ENCODE measurements at places on chromosomes 7 and 10. TPM values are rescaled to one million over a fixed set of nuclear protein-coding genes. Genes with fewer than 3 reads are reported as not detected.

VSTM4 gene
- polyA plus RNA-seq = 43.6 TPM

RBP4 gene
- 0.98 TPM for polyA plus RNA-seq

TRPV5 gene
- not detected for polyA plus RNA-seq

EBLN1 gene
- polyA plus RNA-seq = not detected

PAX4 gene
- polyA plus RNA-seq = not detected

OR2A42 gene
- polyA plus RNA-seq = 0.31 TPM

NODAL gene
- polyA plus RNA-seq = 0.29 TPM

C10orf67 gene
- polyA plus RNA-seq = 0.20 TPM

CDK14 gene
- 19.2 TPM for polyA plus RNA-seq

ASIC3 gene
- 2.1 TPM for polyA plus RNA-seq

LIPJ gene
- not detected for polyA plus RNA-seq

CYP3A4 gene
- polyA plus RNA-seq = not detected

NAT16 gene
- polyA plus RNA-seq = not detected

DGKB gene
- 0.67 TPM for polyA plus RNA-seq

CCDC186 gene
- polyA plus RNA-seq = 13.1 TPM

SLC13A4 gene
- polyA plus RNA-seq = 0.76 TPM

NEUROD6 gene
- polyA plus RNA-seq = 0.10 TPM

WEE2 gene
- 0.14 TPM for polyA plus RNA-seq

ST8SIA6 gene
- polyA plus RNA-seq = 2.9 TPM

DGKI gene
- polyA plus RNA-seq = 0.95 TPM

IQUB gene
- polyA plus RNA-seq = 0.28 TPM

MMRN2 gene
- 24.3 TPM for polyA plus RNA-seq

GLI3 gene
- 12.5 TPM for polyA plus RNA-seq

OR6B1 gene
- polyA plus RNA-seq = not detected

LZTS2 gene
- 49.9 TPM for polyA plus RNA-seq

ANKRD61 gene
- polyA plus RNA-seq = 1.7 TPM

VSTM2A gene
- polyA plus RNA-seq = not detected

OPN1SW gene
- polyA plus RNA-seq = 2.9 TPM

CALHM3 gene
- polyA plus RNA-seq = not detected

OPALIN gene
- polyA plus RNA-seq = not detected

NME8 gene
- polyA plus RNA-seq = 0.50 TPM

MYOF gene
- polyA plus RNA-seq = 51.2 TPM

RPEL1 gene
- polyA plus RNA-seq = not detected
